Fibroblast of skin of back (primary cell): ENCODE measurements at places on chromosomes 2 and 18.
A peak's percentile ranks its signal among the peaks of the same experiment; 100 is the strongest.

- peak; percentile 4 for DNase-seq
Measured at GRCh38 chr2:107258531-107259407, 372.8 kb upstream of the ST6GAL2 start.

DNA sequence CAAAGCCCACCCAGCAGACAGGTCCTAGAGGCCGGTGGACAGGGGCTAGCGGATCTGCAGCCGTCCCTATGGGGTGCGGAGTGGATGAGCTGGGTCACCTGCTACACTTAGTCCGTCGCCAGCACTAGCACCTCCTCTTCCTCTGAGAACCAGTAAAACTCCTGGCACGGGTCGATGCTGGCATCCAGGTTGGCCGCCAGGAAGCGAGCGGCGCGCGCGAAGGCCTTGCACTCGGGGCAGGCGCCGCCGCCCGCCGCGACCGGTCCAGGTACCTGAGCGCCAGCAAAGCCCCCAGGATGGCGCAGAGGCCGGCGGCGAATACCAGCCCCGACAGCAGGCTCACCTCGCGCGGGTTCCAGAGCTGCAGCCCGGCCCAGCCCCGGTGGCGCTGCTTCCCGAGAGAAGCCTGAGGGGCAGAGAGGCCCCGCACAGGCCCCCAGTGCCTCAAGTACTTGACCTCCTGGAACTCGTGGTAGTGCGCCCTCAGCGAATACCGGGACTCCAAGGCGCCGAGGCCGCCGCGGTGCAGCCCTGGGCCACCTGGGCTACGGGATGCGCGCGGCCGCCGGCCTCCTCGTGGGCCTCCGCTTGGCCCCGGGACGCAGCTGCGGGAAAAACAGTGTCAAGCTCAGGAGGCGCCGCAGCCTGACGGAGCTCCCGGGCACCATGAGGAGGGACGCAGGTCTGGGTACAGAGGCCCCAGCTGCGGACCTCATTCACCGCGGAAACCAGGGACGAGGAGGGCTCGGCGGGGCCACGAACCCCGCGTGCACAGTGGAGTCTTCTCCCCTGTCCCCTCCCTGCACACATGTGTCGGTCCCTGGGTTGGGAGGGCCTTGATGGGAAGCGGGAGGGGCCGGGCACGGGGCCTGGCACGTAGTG is 27.5 kb upstream of the ALPP start:
- DNase-seq, result no peak

DNA sequence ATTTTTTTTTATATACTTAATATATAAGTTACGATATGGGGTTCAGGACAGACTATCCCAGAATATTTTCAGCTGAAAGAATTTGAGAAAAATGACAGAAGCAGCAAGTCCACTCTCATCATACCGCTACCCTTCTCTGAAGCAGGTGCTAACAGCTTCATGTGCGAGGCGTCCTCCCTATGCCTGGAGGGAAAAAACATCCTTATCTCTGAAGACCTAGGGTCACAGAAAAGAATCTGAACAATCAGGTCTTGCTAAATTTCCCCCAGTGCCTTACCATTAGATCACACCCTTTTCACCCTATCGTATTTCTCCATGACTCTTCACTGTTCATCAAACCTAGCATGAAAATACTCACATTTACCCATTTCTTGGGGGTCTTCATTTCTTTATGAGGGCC is 51.9 kb upstream of the CREB1 start:
- DNase-seq, result no peak

DNA sequence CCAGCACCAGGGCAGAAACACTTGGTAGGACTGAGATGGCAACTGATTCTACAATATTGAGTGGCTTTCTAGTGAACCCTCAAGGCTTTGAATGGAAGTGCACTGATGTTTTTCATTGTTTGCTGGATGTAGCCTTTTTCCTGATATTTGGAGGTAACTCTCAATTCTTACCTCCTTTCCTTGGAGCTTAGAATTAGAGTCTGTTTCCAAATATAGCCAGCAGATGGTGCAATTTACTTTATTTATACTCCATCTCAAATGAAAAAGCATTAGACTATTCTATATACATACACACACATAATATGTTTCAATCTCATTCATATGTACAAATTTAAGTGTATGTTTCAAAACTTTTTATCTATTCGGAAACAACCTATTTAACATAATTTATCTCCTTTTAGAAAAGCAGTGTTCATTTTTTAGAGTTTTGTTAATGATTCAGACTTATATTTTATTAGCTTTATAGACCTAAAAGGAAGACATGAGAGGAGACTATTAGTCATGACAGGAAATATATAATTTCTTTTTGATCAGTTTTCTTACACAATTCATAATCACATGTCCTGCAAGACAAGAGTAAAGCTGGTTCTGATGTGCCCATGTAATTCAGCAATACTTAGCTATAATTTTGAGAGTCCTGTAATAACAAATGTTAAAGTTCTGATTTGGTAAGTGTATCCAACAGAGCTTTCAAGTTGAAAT is 124.8 kb downstream of the NUP35 start:
- DNase-seq, result peak; percentile 42

- DNase-seq, result peak; percentile 93
Measured at GRCh38 chr2:144943986-144944385, 424.1 kb upstream of the ZEB2 start.
